ENCODE measurements at places on chromosomes 7 and 10.

DNA sequence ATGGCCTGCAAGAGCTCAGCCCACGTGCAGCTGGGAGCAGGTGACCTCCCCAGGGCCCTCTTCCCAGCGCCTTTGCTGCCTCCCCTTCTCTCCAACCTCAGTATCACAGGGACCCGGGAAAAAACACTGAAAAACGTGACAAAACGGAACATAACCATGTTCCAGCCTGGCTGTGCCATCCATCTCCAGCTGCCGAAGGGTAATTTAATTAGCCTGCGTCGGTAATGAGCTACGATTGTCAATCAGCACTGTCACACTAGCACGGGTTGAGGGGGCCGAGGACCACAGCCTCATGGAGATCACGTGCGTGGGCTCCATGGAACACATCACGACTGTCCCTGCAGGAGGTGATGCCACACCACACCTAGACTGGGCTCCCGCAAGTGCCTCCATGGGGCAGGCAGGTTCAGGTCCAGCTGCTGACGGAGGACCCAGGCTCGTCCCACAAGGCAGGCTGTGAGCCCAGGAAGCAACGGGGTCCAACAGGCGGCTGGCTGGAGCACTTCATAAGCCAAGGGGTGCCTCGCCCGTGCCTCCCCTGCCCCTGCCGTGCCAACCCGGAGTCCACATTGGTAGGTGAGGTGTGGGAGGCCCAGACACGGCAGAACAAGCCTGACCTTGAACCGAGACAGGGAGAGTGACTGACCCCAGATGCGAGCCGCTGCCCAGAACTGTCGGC lies 199.5 kb downstream of the ELFN1 start:
- DNase-seq = no peak

- DNase-seq = no peak
Observed at GRCh38 chr7:77707504-77707992, 11.3 kb downstream of the RSBN1L start.

DNA sequence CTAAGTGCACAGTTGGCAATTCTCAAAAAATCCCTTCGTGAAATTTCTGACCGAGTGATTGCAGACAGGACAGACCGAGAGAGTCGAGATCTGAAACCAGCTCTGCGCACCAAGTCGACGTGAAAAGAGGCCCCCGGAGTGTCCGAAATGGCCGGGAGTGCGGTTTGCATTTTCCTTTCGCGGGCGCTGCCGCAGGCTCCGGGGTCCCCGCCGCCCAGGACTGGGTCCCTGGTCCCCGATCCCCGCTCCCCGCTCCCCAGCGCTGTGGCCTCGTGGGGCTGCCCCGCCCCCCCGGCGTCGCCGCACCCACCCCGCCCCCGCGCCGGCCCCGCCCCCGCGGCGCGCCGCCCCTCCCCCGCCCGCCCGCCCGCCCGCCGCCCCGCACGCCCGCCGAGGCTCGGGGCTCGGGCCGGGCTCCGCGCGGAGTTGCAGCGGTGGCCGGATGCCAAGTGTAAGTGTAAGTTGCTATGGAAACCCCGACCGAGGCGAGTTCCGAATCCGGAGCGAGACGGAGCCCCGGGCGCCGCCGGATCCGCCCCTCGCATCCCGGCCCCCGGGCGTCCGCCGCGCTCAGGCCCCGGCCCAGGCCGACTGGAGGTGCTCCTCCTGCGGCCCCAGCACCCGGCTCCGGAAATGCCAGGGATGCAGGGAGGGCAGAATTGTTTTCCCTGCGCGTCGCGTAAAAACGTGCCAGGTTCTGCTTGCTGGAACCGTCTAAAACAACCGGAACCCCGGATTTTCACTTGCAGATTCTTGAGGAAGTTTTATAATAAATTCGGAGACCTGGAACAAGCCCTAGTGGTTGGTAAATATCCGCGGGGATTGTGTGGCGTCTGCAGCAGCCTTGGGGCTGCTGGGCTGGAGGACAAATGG lies 4.6 kb downstream of the BMI1 start:
- peak; percentile 47 for DNase-seq

DNA sequence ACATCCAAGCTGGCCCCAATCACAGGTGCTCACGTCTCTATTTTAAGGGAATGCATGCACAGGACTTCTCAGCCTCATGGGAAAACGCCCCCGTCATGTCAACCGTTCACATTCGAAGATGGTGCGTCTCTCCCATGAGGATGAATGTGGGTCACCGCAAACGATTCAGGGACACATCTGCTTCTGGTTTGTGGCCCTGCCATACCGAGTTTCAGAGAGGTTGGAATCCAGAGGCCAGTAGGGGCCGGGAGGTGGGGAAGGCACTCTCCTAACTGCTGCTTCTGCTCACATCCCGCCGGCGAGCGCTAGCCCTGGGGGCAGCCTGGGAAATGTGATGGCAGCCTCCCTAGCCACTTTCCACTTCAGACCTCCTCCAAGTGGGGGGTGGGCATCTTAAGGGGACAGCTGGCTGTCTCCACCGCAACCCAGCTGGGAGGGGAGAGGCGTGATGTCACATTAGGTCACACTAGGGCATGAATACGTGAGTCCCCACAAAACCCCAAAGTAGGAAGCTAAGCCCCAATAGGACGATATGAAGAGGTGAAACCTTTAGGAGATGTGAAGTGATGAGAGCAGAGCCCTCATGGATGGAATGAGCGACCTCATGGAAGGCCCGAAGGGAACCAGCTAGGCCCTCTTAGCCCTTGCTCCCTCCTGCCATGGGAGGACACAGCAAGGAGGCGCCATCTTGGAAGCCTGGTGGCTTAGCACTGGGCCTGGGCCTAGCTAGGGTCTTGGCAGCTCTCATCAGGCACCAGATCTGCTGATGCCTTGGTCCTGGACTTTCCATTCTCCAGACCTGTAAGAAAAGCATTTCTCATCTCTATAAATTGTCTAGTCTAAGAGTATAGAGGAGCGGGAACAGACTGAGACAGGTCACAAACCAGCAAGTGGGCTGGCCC lies 107.8 kb downstream of the TCERG1L start:
- no peak for DNase-seq

- DNase-seq = no peak
Observed at GRCh38 chr7:90432752-90433151, 29.5 kb downstream of the CLDN12 start.

DNA sequence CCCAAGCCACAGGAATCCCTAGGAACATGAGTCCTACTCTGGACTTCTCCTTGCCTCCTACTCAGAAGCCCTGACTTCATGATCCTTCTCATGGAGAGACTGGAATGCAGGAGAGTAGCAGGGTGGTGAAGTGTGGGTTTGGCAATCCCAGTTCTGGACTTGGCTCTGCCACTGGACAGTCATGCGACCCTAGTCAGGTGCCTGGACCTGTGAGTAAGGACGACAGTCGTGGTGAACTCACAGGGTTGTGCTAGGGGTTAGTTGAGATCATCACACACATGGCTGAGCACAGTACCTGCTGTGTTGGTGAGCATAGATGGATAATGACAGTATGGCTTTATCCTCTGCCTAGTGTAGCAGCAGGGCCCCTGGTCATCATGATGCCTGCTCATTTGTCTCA lies 117.9 kb downstream of the LRRC18 start:
- no peak for DNase-seq

- DNase-seq = no peak
Observed at GRCh38 chr10:11113156-11113555, 95.5 kb downstream of the CELF2 start.

- no peak for DNase-seq
Observed at GRCh38 chr10:82564353-82565196, 689.6 kb downstream of the NRG3 start.

DNA sequence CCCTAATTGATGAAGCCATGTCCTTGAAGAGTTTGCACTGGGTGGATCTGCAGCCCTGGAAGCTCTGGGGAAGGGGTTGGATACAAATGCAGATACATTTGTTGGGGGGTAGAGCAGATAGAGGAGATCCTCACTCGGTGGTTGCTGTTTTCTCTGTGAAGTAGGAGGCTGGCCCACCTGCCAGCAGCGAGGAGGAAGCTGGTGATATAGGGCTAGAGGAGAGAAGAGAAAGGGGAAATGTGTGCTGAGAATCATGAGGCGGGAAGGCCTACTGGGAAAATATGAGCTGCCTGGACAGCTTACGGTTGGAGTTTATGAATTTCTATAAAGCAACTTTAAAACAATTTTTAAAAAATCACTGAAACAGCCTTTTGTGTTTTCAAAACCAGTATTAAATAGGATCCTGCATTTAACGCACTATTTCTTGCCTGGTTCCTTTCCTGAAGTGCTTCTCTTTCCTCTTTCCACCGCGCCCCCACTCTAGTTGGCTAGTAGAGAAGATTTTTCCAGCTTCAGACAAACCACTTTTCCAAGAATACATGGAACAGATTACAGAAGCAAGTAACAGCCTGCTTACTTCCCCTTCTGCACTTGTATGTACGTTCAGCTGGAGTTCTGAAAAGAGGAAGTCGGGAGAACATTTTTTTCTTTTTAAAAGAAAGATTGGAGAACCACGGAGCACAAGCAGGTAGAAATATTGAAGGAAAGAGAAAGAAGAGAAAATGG lies 100.6 kb upstream of the GLCCI1 start:
- DNase-seq = no peak

- DNase-seq = no peak
Observed at GRCh38 chr10:126468467-126468866, 80.2 kb upstream of the ADAM12 start.

DNA sequence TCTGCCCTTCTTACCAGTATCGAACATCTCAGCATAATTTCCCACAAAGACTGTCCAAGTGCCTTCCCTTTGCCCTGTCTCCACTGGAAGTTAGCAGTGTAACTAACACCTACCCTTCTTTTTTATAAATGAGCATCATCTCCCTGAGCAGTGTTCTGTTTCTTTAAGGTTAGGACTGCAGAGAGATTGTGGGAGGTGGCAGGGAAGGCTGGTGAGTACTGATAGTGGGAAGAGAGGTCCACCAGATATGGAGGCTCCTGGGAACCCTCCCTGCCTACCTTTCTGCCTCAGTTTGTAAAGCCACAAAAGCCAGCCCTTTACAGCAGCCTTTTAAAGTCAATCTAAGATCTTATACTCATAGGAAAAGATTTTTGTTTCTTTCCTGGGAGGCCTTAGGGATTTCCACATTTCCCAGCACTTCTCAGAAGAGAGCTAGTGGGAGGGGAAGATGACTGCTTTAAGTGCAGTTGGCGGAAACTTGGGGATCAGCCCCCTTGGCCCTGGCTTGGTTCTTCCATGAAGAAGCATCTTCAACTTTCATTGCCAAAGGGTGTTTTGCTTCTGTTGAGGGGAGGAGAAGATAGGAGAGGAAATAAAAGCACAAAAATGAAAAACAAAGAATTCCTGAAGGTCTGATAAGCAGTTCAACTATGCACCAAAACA lies 36.6 kb upstream of the CALD1 start:
- no peak for DNase-seq

Measured in activated CD4-positive, CD25-positive, alpha-beta regulatory T cell treated with anti-CD3 and anti-CD28 coated beads, Interleukin-2, amount 50 U/mL, for 16 hours (primary cell).